ENCODE measurements at places on chromosomes 12 and 14.

GRCh38 chr12:53185582-53186153 lies 4.9 kb upstream of the CSAD start:
- no peak for DNase-seq

- no peak for DNase-seq
Observed at GRCh38 chr14:78950649-78951048, 780.5 kb downstream of the NRXN3 start.

- no peak for DNase-seq
Observed at GRCh38 chr12:93967454-93967853, 180.9 kb upstream of the PLXNC1 start.

GRCh38 chr14:52678591-52678990 lies 16.8 kb downstream of the ERO1A start:
- no peak for DNase-seq

- DNase-seq, result no peak
Observed at GRCh38 chr12:50639721-50640120, 124.2 kb upstream of the ATF1 start.
